ENCODE measurements at places on chromosomes 12 and 14.
A peak's percentile ranks its signal among the peaks of the same experiment; 100 is the strongest.

DNA sequence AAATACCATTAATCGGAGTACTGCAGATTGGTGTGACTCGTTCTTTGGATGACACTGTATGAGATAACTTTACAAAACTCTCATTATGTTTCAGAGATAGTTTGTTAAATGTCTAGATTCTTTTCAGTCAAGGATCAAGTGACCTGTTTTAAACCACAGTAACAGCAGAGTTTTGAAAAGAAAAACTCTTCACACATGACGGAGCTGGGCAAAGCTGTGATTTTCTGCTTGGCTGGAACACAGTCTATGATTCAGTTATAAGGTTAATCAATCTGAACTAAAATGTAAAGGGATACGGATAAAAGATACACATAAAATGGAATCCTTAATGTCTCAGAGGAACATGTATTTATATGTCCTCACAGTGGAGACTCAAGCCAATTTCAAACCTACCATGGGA is 573.2 kb downstream of the PRKD1 start:
- no peak for ATAC-seq

- ATAC-seq: no peak
Observed at GRCh38 chr12:65902500-65902899, 78.2 kb downstream of the HMGA2 start.

- no peak for ATAC-seq
Observed at GRCh38 chr14:102584871-102585869, 7.3 kb upstream of the RCOR1 start.

DNA sequence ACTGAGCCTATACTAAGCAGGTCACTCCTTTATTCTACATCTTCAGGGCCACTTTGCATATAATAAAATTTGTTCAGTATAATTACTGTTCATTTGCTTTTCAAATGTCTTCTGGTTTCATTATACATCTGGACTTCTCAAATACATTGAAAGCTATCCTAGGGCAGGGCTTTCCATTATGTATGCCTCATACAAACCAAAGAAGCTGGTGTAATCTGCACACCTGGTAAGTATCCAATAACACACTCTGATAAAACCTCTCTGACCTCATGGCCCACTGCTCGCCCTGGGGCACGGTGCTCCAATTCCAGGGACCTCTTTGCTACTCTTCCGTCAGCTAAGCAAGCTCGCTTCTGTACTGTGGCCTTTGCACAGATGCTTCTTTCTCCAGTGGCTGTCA is 21.9 kb upstream of the ISM2 start:
- no peak for ATAC-seq

DNA sequence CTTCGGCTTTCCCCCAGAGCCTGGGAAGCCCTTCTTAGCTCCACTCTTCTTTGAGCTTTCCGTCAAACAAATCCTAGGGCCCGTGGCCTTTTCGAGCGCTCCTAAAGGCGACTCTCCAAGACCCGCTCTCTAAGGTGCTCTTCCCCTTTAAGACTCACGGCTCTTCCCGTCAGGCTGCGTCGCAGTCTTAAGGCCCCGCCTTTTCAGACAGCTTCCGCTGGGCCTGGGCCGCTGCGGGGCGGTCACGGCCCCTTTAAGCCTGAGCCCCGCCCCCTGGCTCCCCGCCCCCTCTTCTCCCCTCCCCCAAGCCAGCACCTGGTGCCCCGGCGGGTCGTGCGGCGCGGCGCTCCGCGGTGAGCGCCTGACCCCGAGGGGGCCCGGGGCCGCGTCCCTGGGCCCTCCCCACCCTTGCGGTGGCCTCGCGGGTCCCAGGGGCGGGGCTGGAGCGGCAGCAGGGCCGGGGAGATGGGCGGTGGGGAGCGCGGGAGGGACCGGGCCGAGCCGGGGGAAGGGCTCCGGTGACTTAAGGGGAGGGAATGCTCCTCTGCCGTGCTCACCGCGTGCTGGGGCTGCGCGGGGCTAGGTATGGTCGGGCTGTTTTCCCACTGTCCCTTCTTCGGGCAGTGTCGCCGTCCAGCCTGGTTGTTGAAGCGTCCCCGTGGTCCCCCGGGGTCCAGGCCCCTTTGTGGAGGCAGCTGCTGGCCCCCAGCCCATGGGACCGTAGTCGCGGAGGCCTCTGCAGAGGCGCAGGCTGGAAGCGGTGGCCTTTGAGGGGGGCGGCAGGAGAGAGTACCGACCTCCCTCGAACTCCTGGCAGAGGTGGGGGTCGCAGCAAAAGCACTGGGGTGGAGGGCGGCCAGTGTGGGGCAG is at the start of gene PEX5:
Gene PEX5, plus strand, starts transcription at position 289 of the 870 bp plus-strand sequence. CDS start 692 bp downstream, outside the sequence.
- peak; percentile 95 for ATAC-seq

DNA sequence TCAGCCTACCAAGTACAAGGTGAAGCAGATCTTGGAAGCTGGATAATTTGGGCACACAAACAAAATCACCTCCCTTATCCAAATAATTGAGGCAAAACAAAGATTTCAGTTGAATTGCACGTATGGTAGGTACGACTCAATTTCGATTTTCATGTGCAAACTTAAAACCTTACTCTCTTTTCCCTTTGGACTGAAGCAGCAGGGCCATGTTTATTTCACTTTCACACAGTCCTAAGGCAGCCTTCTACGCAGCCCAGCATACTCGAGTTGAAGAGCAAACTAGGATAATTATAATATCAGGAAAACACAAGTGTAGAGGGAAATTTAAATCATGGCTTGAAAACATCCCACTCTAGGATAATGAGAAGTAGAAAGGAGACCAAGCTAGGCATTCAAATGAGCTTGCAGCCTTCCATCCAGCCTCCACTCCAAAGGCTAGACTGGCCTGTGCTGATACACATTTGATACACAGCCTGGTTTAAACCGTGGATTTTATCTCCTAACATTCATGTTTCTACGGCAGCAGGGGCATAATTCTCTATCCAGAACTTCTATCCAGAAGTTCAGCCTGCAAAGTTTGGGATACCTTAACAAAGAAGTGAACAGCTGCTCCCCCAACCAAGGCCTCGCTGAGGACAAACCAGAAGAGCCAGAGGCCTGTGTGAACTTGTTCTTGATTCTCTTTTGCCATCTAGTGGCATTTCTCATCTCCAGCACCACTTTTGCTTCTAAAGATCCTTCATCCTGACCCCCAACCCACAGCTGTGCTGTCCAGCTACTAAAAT is 2.4 kb upstream of the RNASE7 start:
- ATAC-seq: peak; percentile 43

DNA sequence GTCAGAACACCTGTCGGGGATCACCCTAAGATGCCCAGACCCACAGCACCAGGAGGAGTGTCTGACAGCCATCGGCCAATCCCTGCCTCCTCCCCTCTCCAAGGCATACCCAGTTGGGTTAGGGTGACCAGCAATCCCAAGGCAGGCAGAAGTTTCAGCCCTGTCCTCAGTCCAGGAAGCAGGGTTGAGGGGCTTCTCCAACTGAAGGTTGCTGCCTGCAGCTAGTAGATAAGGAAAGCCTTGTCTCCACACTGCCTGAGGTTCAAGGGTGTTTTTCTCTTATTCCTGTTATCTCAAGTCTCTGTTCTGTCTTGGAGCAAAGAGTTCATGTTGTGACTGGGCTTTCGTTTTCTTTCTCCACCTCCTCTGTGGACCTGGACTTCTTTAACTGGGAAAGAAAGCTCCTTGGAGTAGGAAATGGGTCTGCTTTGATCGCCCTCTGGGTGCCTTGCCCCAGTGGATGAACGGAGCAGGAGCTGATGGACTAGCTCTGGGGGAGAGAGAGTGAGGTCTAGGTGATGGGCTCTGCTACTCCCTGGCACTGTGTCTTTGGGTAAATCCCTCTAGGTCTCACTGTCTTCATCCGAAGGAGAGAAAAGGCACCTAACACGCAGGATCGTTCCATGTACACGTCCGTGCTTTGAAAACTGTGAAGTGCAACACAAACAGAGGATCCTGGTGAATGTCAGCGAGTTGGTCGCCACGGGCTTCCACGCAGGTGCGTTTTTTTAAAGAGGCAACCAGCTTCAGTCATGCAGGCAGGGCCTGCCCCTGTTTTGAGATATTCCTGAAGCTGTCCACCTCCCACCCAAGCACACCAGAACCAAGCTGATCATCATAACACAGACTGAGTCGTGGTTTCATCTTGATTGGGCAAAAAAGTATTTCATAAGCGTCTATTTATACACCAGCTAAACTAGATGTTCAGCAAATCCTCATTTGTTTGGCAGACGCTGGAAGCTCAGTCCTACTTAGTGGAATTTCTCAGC is 52.5 kb upstream of the FOXN3 start:
- no peak for ATAC-seq

DNA sequence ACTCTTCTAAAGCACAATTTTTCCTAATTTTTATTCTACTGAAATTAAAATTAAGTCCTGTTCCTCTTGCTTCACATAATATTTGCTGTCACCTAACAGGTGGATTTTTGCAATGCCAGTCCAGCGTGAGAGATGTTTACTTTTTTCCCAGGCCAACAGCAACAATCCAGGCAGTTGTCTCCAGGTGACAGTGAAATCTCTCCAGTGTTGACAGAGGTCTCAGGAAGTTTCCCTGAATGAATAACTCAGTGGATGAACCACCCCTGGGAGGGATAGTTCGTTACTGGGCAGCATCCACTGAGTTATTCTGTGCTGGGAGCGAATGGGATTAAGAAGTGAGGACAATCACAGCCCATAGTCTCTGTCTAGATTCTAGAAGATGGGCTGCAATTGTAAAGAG is 7.1 kb upstream of the NT5DC3 start:
- no peak for ATAC-seq

- no peak for ATAC-seq
Observed at GRCh38 chr12:124698211-124698997, 131.0 kb upstream of the NCOR2 start.

DNA sequence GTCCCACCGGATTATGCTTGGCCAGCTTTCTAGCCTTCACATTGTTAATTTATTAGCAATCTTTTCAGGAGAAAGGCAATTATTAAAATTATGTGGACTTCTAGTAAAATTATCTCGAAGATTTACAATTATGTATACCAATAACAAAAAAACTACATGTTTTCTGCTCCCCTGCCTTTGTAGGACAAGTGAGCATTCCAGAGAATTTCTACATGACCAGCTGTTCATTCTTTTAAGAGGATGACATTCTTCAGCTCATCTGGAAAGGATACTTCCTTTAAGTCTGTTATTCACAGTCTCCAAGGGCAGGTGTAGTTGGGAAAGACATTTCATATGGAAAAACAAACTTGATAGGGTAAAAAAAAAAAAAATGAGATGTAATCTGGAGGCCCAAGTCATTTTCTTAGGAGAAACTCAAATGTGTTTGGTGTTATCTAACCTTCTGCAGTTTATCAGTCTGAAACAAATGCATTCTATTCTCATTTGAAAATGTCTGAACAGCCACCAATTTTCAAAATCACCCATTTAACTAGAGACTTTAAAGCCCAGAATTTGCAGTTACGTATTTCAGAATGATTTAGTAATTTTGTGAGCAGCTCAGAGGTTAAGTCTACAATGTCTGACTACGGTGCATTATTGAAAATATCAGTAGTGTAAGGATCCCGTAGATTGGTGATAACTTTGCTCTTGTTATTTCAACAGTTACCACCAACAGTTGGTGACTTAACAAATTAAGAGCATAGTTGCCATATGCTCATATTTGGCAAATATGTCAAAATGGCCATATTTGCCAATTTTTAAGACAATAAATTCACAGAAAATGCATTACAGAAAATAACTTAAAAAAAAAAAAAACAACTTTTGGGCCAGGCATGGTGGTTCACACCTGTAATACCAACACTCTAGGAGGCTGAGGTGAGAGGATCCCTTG is 1.8 kb upstream of the PHLDA1 start:
- no peak for ATAC-seq

- ATAC-seq: no peak
Observed at GRCh38 chr14:22753586-22753985, 12.9 kb upstream of the OXA1L start.

- no peak for ATAC-seq
Observed at GRCh38 chr12:106108185-106108835, 30.4 kb downstream of the NUAK1 start.

GRCh38 chr12:13293096-13293495 is 96.6 kb downstream of the EMP1 start:
- ATAC-seq: no peak

GRCh38 chr14:42322531-42323284 is 716.0 kb downstream of the LRFN5 start:
- ATAC-seq: no peak

GRCh38 chr14:75422169-75422568 is 5.7 kb upstream of the JDP2 start:
- peak; percentile 89 for ATAC-seq

GRCh38 chr14:24053548-24054323 is 1.9 kb downstream of the CARMIL3 start:
- no peak for ATAC-seq
